ENCODE measurements at places on chromosomes 1 and 21.
A peak's percentile ranks its signal among the peaks of the same experiment; 100 is the strongest.

DNA sequence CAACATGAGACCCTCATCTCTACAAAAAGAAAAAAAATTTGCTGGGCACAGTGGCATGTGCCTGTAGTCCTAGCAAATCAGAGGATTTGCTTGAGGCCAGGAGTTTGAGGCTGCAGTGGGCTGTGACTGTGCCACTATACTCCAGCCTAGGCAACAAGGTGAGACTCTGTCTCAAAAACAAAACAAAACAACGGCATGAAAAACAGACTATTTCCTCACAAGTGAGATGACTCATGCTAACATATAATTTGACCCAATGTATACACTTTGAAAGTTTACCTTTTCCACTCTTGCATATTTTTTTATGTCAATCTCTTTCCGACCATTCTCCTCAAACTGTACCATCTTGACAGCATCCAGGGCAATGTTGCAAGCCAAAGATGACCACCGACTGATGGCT is 17.5 kb downstream of the CCT3 start:
- no peak for DNase-seq

DNA sequence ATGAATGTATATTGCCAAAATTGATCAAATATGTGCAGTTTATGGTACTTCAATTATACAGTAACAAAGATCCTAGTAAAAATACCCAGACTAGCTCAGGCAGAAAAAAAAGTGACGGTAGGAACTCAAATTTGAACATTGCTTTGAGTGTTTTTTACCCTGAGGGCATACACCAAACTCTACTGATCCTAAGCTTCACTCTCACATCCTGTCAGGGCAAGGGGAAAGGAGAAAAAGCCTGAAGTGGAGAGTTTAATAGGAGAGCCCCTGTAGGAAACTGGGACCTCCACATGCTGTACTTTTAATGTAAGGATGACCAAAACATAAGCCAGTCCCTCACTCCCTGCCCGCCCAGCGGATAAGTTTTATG is 59.8 kb upstream of the GNG12 start:
- DNase-seq: no peak

- DNase-seq: no peak
Observed at GRCh38 chr1:43512681-43513080, 18.0 kb upstream of the PTPRF start.

GRCh38 chr1:230169454-230170152 is 102.6 kb downstream of the GALNT2 start:
- no peak for DNase-seq

- no peak for DNase-seq
Observed at GRCh38 chr1:117579221-117579906, 26.5 kb upstream of the TENT5C start.

DNA sequence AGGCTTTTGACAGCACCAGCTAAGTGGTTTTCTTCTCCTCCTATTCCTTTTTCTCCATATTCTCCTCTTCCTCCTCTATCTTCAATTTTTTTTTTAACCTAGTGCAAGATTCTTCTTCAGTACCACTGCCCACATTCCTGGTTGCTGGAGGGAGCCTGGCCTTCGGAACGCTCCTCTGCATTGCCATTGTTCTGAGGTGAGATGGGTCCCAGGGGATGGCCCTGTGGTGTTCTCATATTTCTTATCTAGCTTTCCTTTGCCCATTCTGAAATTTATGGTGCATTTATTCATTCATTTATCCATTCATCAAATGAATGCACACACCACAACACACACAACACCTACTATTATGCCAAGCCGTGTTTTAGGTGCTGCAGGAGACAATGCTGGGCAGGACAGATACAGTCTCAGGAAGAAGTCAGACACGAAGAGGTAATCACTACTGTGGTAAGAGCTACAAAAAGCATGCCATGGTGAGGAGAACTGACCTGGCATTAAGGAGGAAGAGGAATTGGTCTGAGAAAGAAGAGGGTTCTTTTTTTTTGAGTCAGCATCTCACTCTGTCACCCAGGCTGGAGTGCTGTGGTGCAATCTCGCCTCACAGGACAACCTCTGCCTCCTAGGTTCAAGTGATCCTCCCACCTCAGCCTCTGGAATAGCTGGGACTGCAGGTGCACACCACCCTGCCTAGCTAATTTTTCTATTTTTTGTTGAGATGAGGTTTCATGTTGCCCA is 47.5 kb upstream of the TDRD10 start:
- no peak for DNase-seq

GRCh38 chr1:162229549-162229948 is 147.1 kb downstream of the SPATA46 start:
- no peak for DNase-seq

GRCh38 chr21:35559128-35559828 is 501.0 kb downstream of the SETD4 start:
- no peak for DNase-seq

DNA sequence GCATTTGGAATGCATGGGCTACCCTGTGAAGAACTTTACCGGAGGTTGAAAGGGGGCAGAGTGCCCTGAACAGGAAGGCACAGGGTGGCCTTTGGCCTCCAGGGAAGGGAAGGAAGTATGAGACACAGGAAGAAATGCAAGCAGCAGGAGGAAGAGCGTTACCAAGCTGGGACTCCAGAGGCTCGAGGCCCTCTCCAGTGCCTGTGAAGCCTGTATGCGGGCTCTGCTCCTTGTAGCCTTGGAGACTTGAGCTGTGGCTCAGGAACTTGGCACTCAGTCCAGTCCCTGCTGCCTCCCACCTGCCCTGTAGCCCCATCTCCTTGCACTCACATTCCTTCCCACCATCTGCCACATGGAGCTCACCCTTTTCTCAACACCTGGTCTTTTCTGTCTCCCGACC is 33.5 kb upstream of the RNF19B start:
- no peak for DNase-seq

GRCh38 chr1:68213843-68214242 is 18.5 kb downstream of the WLS start:
- DNase-seq: peak; percentile 65

GRCh38 chr1:221200464-221200863 is 321.2 kb downstream of the HLX start:
- DNase-seq: no peak
